ENCODE measurements at places on chromosomes 7 and 10.

DNA sequence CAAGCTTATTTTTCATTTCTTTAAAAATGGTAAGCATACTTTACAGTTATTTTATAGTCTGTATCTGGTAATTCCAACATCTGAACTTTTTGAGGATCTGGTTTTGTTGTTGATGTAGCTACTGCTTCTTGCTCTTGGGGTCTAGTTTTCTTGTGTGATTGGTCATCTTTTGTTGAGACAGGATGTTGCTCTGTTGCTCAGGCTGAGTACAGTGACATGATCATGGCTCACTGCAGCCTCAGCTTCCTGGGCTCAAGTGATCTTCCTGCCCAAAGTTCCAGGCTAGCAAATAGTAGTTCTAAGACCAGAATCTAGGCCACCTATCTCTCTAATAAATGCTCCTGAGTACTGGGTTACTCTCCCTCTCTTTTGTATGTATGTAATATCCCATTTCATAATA lies 75.7 kb downstream of the NRCAM start:
- DNase-seq: no peak

DNA sequence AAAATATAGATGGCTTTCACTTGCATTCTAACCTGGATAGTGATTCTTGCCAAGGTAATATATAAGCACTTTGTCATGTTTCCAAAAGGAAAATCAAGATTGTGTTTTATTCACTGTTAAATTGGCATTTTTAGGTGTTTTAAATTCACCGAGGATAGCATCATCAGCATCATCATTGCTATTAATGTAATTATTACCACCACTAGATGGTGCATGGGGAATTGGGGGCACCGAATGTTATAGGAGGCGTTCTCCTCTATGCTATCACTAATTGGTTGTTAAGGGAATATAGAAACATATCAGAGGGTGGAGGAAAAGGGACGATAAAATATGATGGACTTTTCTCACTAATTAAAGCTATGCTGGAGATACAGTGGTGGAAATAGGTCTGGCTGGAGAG lies 95.5 kb downstream of the CELF2 start:
- no peak for DNase-seq

DNA sequence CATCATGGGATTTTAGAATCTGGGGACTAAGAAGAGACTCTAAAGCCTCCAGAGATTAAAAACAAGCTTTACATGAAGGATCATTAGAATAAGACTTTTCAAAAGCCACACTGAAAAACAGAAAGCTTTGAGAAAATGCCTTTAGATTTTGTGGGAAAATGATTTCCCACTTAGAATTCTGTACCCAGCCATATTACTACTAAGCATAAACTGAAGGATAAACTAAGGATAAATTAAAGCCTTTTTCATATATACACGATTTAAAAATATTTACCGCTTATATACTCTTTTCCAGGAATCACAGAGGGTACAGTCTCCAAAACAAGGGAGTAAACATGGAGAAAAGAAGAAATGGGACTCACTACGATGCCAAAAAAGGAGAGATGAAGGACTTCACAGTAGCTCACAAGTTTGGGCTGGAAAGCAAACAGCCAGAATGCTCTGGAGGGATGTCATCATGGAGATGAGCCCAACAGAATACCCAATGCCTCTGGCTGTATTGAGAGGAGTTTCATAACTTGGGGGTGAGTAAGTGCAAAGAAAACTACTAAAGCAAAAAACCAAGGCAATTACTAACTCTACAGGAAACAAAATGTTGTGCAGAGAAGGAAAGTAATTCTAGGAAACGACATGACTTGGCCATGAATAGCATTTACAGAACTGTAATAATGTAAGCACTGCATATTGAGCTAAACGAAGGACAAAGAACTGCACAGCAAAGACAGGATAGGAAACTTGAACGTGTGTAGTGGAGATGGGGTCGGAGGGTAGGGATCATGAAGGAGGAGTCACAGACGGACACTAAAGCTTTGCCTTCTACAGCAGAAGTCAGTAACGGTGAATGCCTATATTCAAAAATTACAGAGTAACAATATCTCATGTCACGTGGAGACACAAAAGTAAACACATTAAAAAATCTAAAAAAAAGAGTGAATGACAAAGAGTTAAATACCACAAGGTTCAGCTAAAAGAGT lies 61.4 kb upstream of the ASAH2 start:
- DNase-seq: no peak

DNA sequence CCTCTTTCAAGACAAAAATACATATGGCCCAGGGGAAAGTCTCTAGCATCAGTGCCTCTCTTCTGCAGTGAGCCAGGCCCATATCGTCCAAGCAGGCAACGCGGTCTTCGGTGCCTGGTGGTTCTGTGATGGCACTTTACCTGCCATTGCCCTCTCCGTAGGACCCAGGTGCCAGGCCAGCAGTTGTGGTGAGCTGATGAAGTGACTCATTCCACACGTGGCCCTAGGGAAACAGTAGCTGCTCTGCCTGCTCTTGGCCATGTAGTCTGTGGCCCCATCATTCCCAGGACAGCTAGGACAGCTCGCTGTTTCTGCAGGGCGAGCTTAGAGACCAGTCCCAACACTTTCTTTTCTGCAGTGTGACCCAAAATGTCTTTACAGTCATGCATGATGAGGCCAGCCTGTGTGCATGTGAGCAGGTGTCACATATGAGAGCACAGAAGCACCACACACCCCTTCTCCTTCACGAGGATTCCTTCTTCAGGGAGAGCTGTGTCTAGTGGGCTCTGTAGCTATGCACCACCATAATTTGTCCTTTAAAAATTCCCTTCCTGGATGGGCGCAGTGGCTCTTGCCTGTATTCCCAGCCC lies 39.0 kb downstream of the SVIL start:
- no peak for DNase-seq

DNA sequence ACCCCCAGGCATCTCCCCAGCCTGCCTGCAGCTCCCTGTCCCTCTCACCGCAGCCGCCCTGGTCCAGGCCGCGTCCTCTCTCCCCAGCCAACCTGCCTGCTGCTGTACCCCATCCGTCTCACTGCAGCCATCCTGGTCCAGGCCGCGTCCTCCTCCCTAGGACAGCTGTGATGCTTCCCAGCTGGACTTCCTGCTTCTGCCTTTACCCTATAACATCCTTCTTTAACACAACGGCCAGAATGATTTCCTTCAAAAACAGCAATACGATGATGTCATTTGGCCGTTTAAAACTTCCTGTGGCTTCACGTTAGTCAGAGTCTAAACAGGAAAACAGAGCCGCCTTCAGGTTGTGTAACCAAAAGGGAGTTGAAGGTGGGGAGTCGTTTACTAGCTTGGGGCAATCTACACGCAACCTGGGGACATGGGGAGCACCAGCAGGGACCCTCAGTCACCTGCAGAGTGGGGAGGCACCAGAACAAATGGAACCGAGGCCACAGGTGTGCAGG lies 32.2 kb upstream of the ZFAND2A start:
- no peak for DNase-seq

DNA sequence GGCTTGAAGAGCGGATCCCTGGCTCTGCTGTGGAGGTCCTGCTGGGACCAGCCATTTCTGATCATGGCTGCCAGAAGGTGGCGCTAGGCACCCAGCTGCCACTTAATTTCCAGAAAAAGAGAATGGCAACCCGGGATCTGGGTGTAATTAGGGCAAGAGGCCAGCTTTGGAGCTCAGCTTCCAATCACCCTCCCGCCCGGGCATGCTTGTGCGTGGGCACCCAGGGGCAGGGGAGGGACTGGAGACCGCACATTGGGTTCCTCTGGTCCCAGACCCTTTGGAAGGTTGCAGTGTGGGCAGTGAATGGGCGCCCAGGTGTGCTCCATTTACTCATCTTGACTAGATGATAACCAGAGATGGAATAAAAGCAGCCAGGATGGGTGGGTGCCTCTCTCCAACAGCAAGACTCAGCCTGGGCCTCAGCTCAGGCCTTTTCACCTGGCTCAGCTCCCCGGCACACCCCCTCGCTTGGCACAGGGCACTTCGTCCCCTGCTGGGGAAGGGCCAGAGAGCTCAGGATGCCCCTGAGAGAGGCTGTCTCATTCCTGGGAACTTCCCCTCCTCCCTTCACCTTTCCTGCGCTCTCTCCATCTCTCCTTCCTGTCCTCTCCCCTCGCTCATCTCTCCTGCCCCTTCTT lies 14.7 kb downstream of the FAM241B start:
- no peak for DNase-seq

DNA sequence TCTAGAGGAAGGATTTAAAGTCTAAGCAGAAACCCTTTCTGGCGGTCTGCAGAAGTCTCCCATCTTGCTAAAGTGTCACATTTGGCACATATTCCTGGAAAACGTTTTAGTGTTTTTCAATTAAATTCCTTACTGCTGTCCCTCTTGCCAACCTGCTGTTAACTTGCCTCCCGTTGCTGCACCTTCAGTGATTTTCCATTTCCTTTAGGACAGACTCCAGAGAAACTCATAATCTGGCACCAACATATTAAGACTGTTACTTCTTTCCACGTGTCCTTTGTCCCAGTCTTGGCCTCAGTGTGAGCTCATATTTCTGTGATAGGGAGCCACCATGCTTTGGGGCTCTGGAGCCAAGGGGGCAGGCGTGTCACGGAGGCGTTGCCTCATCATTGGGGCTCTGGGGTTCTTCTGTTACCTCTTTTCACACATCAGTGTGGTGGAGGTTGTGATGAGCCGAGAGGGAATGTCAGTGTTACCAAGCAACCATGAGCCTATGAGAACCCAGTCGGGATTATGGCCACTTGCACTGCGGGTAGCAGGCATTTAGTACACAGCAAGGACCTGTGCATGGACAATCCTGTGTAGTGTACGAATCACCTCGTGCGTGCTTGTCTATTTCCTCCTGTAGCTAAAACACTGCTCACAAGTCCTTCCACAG lies 26.0 kb upstream of the ZNF32 start:
- DNase-seq: no peak

- DNase-seq: no peak
These were observed 70.4 kb upstream of the FZD8 start for GRCh38 chr10:35712486-35712885.

DNA sequence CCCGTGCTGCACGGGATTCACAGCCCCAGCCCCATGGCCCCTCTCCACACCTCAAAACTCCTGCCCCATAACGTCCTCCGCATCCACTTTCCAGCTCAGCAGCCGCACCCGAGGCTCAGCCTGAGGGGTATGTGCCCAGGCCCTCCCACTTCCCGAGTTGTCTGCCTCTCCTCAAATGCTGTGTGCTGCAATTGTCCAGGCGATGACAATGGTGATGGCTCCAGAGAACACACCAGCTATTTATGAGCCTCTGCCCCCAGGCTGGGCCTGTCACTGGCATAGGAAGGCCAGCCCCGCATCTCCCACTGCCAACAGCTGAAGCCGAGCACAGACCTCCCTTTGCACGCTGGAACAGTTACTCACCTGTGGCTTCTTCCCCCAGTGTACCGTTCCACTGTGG lies 2.4 kb upstream of the LDB3 start:
- no peak for DNase-seq

DNA sequence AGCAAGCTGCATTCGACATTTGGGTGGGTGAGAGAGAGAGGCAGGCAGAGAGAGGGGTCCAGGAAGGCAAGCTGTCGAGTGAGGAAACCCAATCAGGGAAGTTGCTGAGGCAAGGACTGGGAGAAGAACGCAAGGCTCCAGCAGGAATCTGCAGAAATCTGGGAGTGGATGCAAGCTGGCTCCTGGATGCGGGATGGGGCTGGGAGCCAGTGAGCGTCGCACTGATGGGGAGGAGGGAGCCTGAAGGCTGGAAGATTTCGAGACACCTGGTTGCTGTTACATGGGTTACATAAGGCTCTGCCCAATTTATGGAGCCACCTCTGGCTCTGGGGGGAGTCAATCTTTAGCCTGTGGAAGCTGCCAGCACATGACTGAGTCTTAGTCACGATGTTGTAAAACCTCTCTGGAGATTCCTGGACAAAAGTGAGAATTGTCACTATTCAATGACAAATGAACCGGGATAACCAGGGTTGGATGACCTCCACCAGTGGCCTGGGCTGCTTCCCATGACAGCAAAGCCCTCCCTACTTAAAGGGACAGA lies 51.1 kb upstream of the ADRB1 start:
- DNase-seq: no peak

DNA sequence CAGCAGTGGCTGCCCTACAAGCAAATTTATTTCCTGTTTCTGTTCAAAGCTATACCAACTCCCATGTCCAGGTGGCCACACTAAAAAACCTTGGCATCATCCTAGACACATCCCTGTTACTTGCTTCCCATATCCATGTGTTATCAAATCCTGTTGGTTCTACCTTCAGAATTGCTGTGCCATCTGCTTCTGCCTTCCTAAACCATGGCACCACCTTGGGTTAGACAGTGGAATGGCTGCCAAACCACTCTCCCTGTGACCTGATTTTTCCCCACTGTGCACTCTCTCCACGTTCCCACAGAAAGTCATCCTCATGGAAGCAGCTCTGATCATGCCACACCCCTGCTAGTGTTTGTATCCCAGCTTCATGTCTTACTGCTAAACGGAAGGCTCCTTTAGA lies 697.6 kb upstream of the GALNT17 start:
- no peak for DNase-seq

DNA sequence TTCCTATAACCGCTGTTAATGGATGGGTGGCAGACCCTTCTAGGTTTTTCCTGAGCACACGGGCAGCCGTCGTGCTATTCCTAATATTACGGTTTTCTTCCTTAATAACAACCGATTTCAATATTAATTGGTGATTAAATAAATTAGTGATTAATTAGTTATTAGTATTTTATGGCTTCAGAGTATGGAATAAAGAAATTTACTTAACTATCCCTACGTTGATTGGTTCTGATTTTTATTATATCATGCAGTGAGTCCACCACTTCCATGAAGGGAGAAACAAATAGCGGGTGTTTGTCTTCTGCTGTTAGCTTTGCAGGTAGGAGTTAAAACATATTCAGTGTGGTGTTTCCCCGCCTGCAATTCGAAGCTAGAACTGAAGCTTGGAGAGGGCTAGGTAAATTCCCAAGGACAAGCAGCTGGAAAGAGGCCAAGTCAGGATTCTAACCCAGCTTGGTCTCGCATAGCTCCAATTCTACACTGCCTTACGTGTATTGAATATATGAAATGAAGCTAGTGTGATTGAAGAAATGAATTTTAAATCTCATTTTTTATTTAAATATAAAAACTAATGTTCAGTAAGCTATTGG lies 928 bp upstream of the CSTF2T start:
- DNase-seq: no peak

- DNase-seq: no peak
These were observed 134.3 kb upstream of the PDE1C start for GRCh38 chr7:32204361-32205018.

- DNase-seq: no peak
These were observed 250.6 kb downstream of the C7orf25 start for GRCh38 chr7:42661312-42661711.

DNA sequence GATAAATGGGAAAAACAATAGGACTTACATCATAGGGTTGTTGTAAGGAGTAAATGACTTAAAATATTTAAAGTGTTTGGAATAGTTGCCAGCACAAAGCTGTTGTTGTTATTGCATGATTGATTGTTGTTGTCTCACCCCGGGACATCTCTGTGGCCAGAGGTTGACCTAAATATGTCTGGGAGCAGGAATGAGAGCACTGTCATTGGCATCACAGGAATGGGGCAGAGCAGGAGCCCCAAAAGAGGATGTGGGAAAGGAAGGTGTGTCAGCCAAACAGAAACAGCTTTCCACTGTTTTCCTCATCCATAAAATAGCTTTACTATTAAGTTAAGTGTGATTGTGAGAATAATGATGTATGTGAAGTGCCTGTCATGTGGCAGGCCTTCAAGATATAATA lies 121.6 kb downstream of the TMEM168 start:
- no peak for DNase-seq

Measured in activated T-cell treated with anti-CD3 and anti-CD28 coated beads for 1 hour (primary cell).